SJSA1 (cell line): ENCODE measurements at places on chromosomes 4 and X.

DNA sequence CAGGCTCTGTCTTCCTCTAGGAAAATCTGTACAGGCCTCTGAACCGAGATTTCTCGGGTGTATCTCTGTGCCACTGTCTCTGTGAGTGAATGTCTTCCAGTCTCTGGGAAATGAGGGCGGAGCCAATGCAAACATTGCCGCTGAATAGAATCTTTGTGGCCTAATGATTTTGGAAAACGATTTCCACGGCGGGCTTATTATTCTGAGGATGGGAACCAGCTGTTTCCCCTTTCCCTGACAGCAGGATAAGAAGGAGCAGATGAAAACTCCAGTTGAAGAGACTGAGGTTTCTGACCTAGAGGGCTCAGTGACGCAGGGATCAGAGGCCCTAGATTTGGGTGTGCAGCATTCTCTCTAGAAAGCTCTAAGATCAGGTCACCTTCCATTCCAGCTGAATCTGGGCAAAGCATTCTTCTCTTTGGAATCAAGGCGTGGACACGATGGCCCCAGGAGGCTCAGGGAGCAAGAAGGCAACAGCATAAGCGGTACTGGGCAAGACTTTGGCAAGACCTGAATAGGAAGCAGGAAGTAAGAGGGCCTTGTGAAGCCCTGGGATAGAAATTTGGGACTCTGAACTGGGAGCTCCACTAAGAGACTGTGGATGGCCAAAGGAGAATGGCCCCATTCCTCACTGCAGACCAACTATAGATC lies 47.3 kb downstream of the PJA1 start:
- no peak for DNase-seq

DNA sequence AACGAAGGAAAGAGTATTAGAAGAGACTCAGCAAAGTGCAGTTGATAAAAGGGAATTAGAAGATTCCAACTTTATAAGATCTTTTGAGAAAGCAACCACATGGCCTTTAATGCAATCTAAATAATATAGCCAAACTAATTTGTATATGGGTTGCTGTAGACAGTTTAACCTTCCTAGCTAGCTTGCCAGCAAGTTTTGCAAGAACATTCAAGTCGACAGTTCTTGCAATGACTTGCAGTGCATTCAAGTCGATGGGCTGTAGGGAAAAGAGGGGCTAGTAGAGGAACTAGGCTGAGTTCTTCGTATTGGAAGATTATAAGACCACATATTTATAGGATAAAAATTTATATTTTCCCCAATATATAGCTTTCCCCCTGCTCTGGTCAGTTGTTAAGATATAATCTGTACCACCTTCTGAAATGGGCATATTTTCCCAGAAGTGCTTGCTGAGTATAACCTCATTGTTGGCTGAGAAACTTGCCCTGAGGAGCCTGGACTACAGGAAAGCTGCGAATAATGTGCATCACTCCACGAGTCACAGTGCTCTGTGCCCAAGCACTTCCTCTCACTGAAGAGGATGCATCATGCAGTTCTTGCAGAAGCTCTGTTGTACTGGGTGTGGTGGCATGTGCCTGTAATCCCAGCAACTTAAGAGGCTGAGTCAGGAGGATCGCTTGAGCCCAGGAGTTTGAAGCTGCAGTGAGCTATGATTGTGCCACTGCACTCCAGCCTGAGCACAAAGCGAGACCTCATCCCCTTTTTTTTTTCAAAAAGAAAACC lies 56.7 kb downstream of the DOCK11 start:
- DNase-seq: peak; percentile 42

- no peak for DNase-seq
Observed at GRCh38 chr4:113449410-113449974, 312.0 kb downstream of the CAMK2D start.

DNA sequence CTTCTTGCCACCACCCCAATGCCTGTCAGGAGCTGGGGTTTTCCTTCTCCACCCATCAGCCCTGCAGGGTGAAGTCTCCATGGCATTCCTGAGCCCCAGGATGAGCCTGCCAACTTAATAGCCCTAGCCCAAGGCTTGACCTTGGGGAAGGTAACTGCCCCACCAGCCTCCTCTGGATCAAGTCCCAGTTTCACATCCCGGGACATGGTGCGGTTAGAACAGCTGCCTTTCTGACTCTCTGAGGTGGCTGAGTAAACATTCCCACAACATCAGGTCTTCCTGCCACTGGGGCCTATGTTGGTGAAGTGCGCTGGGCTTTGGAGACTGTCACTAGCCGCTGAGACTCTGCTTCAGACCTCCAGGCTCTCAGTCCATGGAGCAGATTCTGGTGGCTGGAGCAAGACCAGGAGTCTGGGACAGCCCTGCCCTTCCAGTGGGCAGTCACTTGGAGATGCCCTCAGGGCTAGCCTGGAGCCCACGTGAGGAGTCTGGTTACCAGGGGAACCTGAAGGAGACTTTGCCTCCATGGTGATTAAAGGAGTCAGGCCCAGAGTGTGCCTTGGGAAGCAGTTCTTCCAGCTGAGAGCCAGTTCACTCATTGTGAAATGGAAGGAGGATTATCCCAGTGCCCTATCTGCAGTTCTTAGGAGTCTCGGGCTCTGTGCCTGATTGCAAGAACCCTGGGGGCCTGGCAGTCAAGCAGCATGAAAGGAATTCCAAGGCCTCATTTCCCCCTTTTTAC lies 56.8 kb downstream of the SMIM20 start:
- DNase-seq: no peak

- no peak for DNase-seq
Observed at GRCh38 chr4:8234715-8235114, 34.8 kb upstream of the HTRA3 start.
